ENCODE measurements at places on chromosomes 7 and 10.

DNA sequence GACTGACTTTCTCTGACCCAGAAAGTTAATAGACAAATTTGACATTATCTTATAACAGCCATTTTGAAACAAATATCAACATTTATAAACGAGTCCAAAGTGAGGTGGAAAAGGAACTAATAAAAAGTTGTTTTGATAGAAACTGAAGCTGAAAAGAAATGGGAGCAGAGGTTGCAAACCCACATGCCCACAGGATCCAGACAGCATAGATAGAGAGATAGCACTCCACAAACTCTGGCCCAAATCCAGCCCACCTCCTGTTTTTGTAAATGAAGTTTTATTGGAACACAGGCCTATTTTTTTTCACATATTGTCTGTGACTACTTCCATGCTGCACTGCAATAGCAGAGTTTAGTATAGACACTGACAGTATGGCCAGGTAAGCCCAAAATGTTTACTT is 171.9 kb downstream of the PRKG1 start:
- no peak for DNase-seq

DNA sequence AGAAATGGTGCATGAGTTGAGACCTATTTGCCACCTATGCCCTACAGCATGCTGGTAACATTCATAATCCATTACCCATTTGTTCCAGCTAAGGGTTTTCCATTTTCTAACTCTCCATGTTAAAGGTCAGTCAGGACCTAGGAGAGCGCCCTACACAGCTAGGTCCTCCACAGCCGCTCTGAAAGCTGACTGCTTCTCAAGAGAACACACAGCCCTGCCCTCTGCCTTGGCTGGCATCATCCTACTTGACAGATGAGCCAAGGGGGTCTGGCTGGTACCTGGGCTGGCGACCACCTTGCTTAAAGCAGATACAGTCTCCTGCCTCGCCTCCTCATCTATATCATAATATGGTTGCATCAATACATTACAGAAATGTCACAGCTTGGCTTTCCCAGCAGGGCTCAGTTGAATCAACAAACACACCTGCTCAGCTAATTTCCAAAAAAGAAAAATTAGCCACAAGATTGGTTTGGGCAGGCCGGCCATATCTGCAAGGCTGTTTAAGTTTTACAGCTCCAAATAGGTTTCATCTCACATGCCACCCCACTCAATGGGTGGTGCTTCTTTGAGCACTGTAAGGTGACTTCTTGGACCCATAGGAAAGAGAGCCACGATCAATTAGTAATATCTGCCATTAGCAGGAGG is 17.3 kb downstream of the TLL2 start:
- DNase-seq = no peak

- DNase-seq = no peak
Measured at GRCh38 chr7:129163875-129164544, 19.5 kb downstream of the TSPAN33 start.

DNA sequence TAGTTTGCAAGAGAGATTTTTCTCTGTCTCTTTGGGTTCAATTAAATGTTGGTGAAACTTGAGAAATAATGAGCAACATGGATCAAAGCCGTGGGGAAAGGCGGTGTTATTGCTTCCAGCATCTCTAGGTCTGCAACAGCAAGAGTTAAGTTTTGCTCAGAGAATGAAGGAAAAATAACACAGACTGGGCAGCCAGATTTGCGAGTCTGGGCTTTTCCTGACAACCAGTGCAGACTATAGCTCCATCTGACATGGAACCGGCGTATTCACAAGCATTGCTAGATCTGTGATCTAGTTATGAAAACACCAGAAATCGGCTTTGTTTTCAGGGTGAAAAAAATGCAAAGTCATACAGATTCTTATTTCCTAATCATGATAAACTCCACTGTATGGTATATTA is 110.4 kb downstream of the CAMK1D start:
- DNase-seq = no peak

DNA sequence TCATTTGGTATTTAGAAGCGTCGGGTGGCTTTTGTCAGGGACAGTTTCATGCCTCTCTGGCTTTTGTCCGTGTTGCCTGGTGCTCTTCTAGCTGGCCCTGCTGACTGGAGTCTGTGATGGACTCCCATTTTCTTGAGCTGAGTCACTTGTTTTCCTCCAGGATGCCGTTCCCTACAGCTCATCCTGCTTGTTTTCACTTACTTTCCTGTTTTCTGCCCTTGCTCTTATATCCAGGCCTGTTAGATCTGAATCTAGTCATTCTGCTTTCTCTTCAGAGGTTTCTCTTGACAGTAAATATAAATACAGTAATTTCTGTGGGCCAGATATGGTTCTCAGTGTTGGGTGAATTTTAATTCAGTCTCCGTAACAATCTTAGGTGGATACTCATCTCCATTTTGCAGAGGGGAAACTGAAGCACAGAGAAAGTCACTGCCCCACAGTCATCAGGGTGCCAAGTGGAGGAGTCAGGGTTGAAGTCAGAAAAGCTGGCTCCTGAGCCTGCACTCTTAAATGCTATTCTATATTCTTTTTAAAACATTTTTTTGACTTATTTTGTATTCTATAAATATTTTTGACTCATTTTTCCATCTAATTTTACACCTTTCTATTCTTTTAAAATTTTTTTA is 85.4 kb downstream of the CCNY start:
- no peak for DNase-seq
